ENCODE measurements at places on chromosomes 3 and 15.

GRCh38 chr3:130692455-130692854 lies 54.2 kb downstream of the PIK3R4 start:
- no peak for DNase-seq

DNA sequence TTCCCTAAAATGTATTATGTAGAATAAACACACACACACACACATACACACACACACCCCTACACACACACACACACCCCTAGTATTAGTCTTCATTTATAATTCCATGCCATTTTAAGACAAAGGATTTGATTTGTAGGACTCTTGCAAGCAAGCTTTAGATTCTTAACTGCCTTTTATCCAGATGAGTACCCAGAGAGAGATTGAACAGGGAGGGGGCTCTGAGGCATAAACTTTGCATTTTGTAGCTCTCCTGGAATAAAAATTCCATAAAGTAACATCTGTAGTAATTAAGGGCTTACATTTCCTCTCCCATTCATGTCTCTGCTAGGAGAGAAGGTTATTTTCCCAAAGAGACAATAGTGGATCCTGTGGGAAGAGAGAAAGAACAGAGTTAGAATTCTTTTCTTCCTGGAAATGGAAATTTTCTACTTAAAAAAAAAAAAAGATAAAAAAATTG lies 479.4 kb downstream of the RBMS3 start:
- no peak for DNase-seq

DNA sequence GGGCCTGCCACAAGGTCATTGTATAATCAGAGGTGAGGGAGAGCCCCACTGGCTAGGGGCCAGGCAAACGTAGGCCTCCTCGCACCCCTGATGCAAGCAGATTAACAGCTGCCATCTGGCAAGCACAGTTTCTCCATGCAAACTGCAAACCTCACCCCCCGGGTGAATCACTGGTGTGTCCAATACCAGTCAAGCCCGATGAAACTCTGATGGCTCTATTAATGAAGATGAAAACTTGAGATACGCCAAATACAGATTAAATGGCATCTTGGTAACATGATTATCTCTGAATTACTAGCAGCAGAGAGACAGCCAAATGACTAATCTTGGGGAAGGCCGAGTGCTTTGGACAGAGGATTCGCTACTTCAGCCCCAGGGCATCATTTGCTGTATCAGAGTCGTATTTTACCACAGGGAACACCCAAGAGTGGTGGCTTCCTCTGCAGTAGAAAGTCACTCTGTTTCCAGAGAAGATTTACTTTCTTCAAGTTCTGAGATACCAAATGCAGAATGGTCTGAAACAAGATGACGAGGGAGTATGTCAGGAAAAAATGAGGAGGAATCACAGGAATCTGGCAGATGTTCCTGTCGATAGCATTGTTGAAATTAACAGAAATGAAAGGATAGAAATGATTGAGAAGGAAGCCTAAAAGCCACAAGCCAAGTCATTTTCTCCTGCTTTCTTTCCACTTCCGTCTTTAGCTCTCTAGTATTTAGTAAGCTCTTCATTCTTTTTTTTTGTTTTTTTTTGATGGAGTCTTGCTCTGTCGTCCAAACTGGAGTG lies 96.2 kb upstream of the NR2F2 start:
- no peak for DNase-seq

GRCh38 chr3:153397794-153398193 lies 235.8 kb downstream of the RAP2B start:
- DNase-seq = no peak

GRCh38 chr3:131898346-131898745 lies 136.5 kb downstream of the CPNE4 start:
- no peak for DNase-seq

DNA sequence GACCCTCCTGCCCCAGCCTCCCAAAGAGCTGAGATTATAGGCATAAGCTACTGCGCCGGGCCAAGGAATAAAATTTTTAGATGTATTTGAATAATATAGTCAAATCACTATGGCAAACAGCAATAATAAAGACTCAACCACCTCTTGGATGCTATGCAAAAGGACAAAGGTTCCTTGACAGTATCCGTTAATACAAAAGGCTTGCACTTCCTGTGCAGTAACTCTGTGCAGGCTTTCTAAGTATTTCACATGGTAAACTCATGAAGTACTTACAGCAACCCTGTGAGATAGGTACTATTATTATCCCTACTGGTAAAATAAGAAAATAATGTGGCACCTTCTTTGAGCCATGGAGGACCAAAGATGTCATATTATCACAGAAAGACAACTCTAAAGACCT lies 86.8 kb downstream of the SHQ1 start:
- no peak for DNase-seq

DNA sequence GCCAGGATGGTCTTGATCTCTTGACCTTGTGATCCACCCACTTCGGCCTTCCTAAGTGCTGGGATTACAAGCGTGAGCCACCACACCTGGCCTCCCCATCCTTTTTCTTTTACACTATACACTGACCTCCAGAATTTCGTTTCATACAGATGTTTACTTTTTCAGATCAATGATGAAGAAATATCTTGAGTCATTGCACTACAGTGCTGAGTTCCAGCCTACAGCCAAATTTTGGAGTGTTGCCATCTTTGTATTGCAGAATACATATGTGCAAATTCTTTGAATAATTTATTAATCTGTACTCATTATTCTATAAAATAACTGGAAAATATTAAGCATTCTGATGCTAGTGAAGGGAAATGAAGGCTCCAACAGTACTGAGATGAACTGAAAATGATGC lies 12.5 kb downstream of the ZPLD1 start:
- no peak for DNase-seq

DNA sequence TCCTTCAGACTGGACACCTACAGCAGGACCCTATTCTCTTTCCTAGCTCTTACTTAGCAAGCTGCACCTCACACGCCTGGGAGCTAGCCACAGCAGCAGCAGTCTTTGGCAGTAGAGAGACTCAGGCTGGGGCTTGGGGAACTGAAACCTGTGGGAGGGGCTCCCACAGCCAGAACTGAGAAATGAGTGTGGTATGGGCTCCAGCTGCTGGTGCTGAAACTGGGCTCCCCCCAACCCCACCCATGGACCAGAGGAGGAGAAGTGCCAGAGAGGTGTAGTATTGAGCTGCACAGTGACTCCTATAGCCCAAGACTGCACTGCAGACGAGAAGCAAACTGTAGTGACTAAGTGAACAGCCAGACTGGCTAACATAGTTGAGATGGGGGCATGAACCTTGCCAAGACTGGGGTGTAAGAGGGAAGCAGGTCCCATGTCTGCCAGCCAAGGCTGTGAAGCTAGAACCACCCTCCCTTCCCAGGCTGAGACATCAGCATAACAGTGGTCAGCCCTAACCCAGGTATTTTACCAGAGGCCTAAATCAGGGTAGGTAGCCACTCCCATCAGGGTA lies 62.5 kb downstream of the MYO5A start:
- no peak for DNase-seq

DNA sequence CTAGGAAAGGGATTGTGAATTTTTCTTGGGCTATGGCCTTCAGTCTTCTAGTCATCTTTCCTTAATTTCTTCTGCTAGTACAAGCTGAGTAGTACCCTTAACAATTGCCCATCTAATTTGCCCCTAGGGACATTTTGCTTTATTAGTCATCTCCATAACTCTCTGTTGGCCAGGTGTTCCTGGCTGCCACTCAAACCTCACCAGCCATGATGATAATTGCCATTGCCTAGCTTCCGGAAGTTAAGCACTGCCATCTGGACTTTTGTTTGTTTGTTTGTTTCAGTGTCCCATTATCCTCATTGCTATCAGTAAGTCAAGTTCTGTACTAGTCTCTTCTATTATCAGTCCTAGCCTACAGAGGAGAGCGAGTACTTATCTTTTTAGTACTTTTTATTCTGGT lies 36.6 kb upstream of the UBL7 start:
- DNase-seq = no peak

GRCh38 chr3:8562081-8562595 lies 60.5 kb downstream of the LMCD1 start:
- no peak for DNase-seq

- no peak for DNase-seq
Observed at GRCh38 chr15:88881775-88882174, 13.6 kb downstream of the HAPLN3 start.

GRCh38 chr15:77966540-77967234 lies 110.8 kb downstream of the TBC1D2B start:
- no peak for DNase-seq

DNA sequence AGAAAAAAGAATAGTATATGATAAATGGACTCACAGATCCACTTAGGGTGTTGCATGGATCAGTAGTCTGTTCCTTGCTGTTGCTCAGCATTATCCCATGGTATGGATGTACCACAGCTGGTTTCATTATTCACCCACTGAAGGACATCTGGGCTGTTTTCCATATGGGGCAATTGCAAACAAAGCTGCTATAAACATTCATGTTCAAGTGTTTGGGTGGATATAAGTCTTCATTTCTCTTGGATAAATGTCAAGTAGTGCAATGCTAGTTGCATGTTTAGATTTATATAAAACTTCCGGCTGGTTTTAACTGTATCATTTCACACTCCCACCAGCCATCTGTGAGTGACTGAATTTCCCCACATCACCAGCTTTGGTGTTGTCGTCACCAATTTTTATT lies 137.7 kb downstream of the ASB7 start:
- DNase-seq = no peak

- no peak for DNase-seq
Observed at GRCh38 chr3:8559351-8559750, 57.7 kb downstream of the LMCD1 start.

DNA sequence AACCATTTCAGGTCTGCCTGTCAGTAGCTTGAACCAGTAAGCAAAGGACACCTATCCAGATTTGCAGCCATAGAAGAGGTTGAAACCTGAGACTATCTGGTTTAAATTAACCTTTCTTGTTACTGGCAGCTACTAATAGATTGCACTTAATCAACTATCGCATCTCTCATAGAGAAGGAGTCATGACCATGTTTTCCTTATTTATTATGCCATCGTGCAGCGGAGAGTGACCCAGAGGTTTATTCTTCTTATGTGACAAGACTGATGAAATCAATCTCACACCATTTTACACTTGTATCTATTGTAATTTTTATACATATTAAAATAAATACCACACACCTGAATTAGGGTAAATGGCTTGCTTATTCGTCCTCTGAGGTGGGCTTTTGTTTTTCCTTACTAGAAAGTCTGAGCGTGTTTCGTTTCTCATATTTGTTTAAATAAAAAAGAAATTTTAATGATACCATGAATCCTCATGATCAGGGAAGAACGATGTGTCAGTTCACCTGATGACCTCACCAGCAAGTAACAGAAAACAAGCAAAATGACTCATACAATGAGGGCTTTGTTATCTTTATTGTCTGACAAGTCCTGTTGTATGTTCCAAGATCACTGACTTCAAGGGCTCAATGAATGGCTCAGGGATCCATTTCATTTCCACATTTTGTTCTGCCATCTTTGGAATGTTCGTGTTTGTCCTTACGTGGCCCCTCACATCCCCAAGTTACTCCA lies 379.5 kb upstream of the DPH6 start:
- no peak for DNase-seq

DNA sequence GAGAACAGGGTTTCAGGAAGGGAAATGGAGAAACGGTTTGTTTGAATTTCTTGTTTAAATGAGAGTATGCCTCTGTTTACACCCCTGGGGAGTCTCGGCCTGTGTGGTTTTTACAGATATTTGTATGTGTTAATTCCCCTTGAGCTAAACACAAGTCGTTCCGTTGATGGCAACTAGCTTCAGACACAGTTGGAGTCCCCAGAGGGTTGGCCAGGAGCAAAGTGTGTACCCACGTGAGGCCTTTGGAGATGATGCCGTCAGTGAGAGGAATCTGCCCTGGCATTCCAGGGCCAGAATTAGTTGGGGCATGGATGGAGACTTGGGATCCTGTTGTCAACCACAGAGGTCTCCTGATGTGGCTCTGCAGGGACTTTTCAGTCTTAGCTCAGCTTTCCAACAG lies 44.0 kb downstream of the CEMIP start:
- no peak for DNase-seq

GRCh38 chr3:143952569-143953072 lies 19.0 kb upstream of the DIPK2A start:
- no peak for DNase-seq

DNA sequence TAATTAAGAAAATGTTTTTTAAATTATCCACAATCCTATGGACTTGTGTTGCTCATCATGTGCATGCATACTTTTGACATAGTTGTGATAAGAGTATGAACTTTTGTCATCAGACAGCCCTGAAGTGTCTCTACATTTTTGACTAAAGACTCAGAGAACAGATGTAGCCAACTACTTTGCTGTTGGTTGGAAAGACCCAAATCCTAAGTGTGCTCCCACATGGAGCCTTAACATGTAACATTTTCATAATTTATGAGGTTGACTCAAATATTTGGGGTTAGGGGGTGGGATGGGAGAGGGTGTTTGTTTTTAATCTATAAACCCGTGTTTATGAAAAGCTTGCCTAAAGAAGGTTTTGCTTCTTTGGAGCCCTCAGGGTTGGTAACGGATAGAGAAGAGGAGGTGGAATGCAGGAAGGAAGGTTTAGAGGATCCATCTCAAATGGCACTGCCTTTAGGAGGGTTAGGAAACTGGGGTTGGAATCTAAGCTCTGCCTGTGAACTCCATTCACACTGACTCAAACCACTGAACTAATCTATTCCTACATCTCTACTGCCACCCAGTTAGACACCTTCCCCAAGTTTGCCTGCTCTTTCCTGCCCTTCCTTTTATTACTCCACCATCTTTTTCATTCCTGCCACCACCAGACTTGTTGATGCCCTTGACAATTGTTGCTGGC lies 3.7 kb downstream of the BOC start:
- no peak for DNase-seq

GRCh38 chr15:39140060-39140604 lies 440.7 kb upstream of the THBS1 start:
- no peak for DNase-seq

DNA sequence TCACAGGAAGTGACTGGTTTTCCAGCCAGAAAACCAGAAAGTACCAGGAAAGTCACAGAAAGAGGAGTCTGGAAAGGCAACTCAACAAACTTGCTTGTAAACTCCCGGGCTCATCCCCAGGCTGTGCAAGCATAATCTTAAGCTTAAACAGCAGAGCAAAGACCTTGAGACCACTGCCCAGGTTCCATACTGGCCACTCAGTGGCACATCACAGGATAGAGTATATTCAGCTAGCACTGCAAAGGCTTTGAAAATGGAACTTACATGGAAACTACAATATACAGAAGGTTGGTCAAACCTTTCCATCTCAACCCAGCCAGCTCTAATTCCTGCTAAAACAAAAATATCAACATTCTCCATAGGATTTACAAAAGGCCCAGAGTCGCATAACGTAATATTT lies 20.1 kb downstream of the DMXL2 start:
- no peak for DNase-seq

DNA sequence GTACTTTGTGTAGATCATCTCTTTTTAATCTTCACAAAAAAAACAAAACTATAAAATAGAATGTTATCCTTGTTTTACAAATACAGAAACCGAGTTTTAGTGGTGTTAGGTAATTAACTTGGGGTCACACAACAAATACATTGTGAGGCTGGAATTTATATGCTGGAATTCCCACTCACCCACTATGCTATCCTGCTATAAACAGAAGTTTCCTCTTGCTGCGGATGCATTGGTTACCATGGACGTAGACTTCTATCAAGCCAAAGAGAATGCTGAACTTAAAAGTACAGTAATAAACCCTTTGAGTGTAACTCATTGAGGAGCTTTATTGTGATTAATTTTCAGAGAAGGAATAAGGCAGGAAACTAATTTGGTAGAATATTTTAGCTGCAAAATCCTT lies 9.2 kb downstream of the SNAP23 start:
- DNase-seq = no peak

- no peak for DNase-seq
Observed at GRCh38 chr15:39934397-39935071, 619 bp downstream of the EIF2AK4 start.
